T-cell (primary cell): ENCODE measurements at places on chromosomes 5 and 9. TPM values are rescaled to one million over a fixed set of nuclear protein-coding genes. Genes with fewer than 3 reads are reported as not detected.

- no peak for DNase-seq
Measured at GRCh38 chr9:136525841-136526499, 19.9 kb downstream of the NOTCH1 start.

Gene SHROOM1
- total RNA-seq: not detected

DNA sequence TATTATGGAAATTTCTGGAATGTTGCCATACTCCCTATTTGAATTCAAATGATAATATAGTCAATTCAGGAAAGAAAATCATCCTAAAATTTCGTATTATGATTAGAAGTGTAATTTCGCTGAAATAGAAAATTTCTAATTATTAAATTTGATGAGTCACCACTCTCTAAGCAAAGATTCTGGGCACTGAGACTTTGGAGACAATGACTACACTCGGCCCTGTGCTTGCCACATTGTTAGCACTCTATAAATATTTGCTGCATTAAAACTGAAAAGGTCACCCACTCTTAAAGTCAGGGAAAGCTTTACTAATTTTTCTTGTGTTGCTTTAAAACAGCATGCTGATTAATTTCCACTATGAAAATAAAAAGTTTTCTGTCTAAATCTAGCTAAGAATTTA lies 240.3 kb downstream of the TLE4 start:
- DNase-seq: no peak

Gene PCAT7
- not detected for total RNA-seq

- DNase-seq: no peak
Measured at GRCh38 chr5:34604119-34604675, 51.9 kb upstream of the RAI14 start.

DNA sequence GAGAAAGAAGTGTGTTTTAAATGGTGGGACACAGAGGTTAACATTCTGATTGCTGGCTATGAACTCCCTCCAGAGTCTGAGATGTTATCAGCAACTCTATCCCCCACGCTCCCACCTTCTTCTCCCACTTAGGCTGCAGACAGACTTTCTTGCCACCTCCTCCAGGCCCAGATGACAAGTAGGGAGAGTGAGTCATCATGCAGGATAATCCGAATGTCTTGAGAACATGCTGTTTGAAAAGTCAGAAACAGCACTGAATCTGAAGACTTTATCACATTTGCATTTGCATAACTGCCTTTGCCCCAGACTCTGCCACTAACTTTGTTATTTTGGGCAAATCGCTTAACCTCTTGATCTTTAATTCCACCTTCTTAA lies 139.8 kb downstream of the ESM1 start:
- no peak for DNase-seq

- DNase-seq: no peak
Measured at GRCh38 chr5:56259002-56259511, 25.9 kb upstream of the ANKRD55 start.

DNA sequence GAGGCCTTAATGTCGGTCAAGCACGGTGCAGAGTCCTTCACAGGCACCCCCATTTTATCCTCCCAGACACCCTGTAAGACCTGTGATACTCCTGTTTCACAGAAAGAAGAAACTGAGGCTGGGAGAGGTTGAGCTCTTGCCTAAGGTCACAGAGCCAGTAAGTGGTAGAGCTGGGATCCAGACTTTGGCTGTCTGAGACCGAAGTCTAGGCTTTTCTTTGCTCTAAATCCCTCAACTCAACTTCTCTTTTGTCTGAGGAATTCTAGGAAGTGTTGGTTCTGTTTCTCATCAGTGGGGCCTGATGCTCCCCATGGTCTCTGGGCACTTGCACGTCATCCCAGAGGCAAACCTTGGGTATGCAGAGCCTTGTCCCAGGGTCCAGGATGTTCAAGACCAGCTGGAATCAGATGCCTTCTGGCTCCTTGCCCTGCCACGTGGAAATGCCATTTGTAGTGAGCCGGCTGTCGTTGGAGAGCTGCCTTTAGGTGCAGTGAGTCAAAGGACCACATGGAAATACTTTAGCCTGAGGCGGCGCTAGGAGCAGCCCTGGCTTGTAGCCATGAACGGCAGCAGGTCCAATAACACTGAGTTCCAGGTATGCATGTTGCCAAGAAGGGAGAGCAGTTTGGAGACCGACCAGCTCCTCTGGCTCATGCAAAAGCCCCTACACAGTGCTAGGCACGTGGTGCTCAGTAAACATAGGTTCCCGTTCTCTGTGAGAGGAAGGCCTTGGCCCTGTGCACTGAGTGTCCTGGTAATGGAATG lies 9.2 kb downstream of the DCANP1 start:
- DNase-seq: no peak

DNA sequence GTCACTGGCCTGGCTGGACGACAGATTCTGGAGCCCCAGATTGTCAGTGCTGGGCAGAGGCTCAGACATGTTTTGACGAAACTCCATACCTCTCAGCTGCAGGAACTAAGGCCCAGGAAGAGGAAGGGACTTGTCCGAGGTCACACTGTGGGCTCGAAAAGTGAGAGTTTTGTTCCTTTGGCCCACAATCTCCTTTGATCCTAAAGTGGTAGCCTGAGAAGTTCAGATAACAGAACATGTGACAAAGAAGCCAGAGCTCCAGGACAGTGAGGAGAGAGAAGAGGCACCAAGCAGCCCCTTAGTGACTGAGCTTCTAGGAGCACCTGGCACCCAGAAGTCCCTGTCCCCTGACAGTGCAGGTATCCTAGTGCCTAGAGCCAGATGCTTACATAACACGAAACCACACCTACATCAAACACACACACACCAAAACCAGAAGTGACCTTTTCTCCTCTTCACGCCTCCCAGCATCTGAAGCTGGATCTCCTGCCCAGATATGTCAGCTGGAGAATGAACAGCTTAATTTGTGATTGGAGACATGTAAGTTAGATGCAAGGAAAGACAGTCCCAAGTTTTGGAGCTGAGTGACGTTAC lies 88.9 kb downstream of the ADRB2 start:
- DNase-seq: no peak
